ENCODE measurements at places on chromosomes 4 and X.

DNA sequence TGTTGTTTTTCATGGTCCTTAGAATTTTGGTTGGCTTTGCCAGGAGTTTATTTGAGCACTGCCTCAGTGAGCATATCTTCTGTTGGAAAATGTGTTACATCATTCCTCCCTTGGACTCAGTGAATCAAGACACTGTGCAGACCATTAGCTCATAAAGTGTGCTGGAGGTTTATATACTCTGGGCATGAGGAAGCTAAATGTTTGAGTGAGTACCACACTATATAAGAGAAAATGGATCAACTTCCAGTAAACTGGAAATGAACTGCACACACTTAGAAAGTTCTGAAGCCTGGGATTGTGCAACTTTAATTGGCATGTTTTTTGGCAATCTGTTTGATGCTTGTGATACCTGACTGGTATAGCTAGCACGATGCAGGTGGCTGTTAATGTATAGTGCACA is 75.9 kb downstream of the LIMCH1 start:
- no peak for DNase-seq

GRCh38 chr4:83819582-83819981 is 283.7 kb downstream of the GPAT3 start:
- no peak for DNase-seq

DNA sequence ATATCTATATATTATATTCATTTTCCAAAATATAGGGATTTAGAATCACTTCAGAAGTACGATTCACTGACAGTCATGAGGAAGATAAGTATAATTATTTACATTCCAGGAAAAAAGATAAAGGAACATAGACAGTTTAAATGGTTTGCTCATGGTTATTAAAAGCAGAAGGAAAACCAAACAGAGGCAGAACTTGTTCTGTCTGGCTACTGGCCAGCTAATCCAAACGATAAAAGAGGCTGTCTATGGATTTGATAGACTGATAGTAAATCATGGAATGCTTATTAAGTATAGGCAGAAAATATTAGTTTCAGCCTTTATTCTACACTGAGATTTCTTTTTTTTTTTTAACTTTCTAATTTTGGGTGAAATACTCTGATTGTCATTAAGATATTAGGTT is 50.2 kb downstream of the RPGR start:
- DNase-seq, result no peak

DNA sequence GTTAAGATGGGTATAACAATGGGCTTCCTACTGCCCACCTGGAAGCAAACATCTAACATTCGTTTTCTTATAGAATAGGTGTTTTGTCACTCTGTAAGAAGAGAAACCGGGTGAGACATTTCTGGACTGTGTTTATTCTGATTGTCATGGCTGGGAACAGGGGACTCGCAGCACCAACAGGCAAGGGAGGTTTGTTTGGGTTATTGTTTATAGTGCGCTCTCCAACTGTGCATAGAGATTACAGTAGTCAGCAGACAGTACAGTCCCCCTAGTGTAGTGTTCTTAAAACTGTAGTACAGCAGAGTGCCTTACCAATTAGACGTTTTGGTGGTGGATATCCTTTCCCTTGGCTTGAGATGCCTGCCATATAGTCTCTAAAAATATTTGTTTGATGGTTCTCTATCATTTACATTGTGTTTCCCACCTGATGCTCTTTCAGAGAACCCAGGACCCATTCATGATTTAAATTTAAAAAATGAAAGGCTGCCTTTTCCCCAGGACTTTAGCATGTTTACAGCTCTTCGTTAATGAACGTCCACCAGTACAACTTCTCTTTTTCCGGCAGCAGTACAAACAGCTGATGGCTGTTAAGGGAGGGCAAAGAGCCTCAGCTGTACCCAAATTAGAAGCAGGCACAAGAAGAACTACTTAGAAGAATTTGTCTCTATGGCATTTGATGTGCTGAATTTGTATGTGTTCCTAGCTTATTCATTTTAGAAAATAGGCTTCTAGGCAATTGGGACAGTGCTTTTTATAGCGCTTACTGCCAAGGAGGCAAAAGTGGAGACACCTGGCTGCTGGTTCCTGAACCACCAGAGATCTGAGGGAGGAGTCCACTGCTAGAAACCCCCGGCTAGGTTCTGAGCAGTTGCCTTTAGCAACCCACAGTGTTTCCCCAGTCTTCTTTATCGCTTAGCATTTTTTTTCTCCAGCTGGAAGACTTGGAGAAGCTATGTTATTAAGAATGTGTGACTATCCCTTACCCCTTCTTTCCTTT is 1.0 kb upstream of the RNF150 start:
- DNase-seq, result no peak
